ENCODE measurements at places on chromosomes 11 and 22. TPM values are rescaled to one million over a fixed set of nuclear protein-coding genes. Genes with fewer than 3 reads are reported as not detected.

The OR6T1 gene
- total RNA-seq = not detected

The XKR3 gene
- not detected for total RNA-seq

The FAT3 gene
- 0.24 TPM for total RNA-seq

The FJX1 gene
- 6.3 TPM for total RNA-seq

DNA sequence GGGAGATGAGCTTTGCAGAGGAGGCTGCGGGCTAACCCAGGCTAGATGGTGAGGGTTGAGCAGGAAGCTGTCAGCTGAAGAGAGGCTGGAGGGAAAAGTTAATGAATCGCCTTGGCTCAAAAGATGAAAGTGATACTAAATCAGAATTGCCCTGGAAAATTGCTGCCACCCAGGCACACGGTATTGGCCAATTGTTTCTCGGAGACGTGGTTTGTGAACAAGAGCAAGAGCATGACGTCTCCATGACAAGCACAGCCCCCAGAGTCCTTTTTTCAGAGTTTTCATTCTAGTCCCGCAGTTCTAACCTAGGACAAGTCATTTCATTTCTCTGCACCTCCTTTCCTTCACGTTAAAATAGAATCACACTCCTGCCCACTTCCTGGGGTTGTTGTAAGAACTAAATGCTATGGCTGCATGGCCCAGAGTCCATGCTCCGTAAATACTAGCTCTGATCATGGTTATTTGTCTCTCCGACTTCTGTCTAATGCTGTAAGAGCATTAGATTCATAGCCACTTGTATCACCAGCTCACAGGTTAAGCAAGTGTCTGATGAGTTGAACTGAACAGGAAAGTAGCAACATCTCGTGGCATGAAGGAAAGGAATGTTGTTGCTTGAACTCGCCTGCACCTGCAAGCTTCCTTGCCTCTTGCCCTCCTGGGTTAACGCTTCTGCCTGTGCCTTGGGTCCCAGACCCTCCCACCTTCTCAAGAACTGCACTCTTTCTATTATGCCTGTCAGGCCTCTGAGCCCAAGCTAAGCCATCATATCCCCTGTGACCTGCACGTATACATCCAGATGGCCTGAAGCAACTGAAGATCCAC lies 33.8 kb upstream of the NUP50 start:
- H3K36me3 ChIP-seq = peaks cover 14% of the 10 kb centered on the region
- no peak overlapping the region for H3K4me3 ChIP-seq
- no peaks in the 10 kb centered on the region for H3K4me1 ChIP-seq

The FAM180B gene
- not detected for total RNA-seq

The LRRC74B gene
- total RNA-seq = not detected

- H3K27me3 ChIP-seq = no peaks in the 10 kb centered on the region
- peaks cover 4% of the 10 kb centered on the region for H3K36me3 ChIP-seq
- no peaks in the 10 kb centered on the region for H3K4me1 ChIP-seq
- no peak for DNase-seq
Measured at GRCh38 chr11:75577207-75577606, 15.2 kb downstream of the SERPINH1 start.

GRCh38 chr11:12884751-12885318 lies 124.3 kb upstream of the RASSF10 start:
- no peak for DNase-seq
- H3K36me3 ChIP-seq = peaks cover 3% of the 10 kb centered on the region
- H3K27ac ChIP-seq = no peak overlapping the region
- H3K4me1 ChIP-seq = peaks cover 5% of the 10 kb centered on the region
- no peaks in the 10 kb centered on the region for H3K27me3 ChIP-seq
- H3K4me3 ChIP-seq = no peak overlapping the region

The RAB3IL1 gene
- total RNA-seq = 3.1 TPM

The OR8G1 gene
- not detected for total RNA-seq

The CCDC157 gene
- 1.1 TPM for total RNA-seq

The SLC1A2 gene
- 38.1 TPM for total RNA-seq

DNA sequence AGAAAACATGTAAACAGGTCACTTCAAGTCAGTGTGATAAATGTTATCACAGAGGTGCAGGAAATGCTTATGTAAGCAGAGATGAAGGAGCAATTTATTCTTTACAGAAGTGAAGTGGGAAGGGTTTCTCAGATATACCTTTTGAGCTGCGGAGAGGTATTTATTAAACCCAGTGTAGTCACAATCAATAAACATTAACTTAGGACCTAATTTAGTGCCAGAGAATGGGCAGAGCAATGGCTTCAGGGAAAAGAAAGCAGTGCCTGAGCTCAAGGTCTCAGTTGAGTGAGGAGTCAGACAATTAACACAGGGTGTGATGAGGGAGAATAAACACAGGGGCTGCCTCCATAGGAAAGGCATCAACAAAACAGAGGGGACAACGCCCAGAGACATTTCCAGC lies 1.9 kb downstream of the MS4A5 start:
- no peak overlapping the region for H3K27ac ChIP-seq
- H3K4me3 ChIP-seq = no peak overlapping the region

The GLB1L3 gene
- total RNA-seq = 0.12 TPM

DNA sequence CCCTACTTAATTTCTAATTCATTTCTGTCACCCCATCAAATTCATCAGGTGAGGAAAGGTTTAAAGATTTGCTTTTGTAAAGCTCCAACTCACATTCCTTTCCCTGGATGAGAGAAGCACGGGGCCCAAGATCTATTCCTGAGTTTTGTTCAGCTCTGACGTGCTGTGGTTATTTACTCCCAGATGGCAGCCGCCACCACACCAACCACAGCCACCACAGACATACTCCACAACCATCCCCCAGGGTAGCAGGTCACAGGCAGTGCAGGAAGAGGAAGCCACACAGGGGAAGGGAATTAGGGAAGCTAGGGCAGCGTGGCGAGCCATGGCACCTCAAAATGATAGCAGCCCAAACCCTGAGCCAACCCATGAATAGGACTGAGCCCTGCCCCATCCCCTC lies 63.5 kb upstream of the CSNK2A3 start:
- H3K4me1 ChIP-seq = no peaks in the 10 kb centered on the region
- no peaks in the 10 kb centered on the region for H3K36me3 ChIP-seq
- H3K27me3 ChIP-seq = no peaks in the 10 kb centered on the region
- H3K4me3 ChIP-seq = no peak overlapping the region

DNA sequence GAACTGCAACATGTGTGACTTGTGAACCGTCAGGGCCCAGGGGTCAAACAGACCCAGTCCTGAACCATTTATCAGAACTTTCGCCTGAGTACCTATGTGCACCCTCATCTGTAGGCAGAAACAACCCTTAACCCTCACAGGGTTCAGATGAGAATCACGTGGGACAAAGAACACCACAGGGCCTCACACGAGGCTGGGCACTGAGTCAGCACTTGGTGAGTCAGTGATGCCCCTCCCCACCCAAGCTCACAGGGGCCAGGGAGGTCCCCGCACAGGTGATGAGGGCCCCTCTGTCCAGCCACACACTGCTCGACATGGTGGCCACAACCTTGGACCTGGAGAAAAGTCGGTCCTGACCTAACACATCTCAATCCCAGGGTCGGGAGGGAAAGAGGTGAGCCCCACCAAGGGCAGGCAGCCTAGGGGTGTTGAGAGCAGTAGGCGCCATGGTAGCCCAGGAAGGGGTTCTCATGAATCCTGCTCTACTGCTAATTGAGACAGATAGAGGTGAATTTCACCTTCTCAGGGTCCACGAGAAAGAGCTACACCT lies 176.4 kb downstream of the SHANK2 start:
- no peaks in the 10 kb centered on the region for H3K36me3 ChIP-seq
- H3K27ac ChIP-seq = no peak overlapping the region
- H3K27me3 ChIP-seq = no peaks in the 10 kb centered on the region
- no peaks in the 10 kb centered on the region for H3K4me1 ChIP-seq
- H3K4me3 ChIP-seq = no peak overlapping the region
- DNase-seq = no peak

The OR8G5 gene
- total RNA-seq = not detected

- no peak for DNase-seq
- peak overlapping the region; percentile 20 for H3K27ac ChIP-seq
- no peaks in the 10 kb centered on the region for H3K4me1 ChIP-seq
- no peaks in the 10 kb centered on the region for H3K36me3 ChIP-seq
Measured at GRCh38 chr22:20531404-20532201, 24.2 kb downstream of the MED15 start.

DNA sequence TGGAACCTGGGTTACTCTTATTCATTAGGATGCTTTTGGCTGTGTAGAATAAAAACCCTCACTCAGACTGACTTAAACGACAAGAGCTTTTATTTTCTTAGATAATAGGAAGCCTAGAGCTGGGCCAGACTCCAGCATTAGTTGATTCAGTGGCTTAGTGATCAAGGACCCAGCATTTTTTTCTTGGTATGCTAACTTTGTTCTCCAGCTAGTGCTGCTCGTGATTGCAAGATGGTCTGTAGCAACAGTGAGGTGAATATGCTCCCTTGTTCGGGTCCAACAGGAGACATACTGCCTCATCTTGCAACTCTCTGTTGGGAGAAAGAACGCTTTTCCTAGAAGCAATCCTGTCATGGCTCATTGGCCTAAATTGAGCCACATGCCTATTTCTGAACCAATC lies 33.4 kb downstream of the INSC start:
- no peaks in the 10 kb centered on the region for H3K4me1 ChIP-seq
- H3K27ac ChIP-seq = no peak overlapping the region
- H3K27me3 ChIP-seq = no peaks in the 10 kb centered on the region
- no peak overlapping the region for H3K4me3 ChIP-seq
- no peak for DNase-seq

The CLCF1 gene
- 2.8 TPM for total RNA-seq

The OR56A1 gene
- not detected for total RNA-seq

The SMIM38 gene
- 1.5 TPM for total RNA-seq

GRCh38 chr11:88480223-88480622 lies 142.7 kb upstream of the CTSC start:
- DNase-seq = no peak
- no peaks in the 10 kb centered on the region for H3K27me3 ChIP-seq
- no peak overlapping the region for H3K4me3 ChIP-seq
- no peaks in the 10 kb centered on the region for H3K36me3 ChIP-seq
- H3K27ac ChIP-seq = no peak overlapping the region

GRCh38 chr22:29157759-29158535 lies 47.7 kb upstream of the EMID1 start:
- no peaks in the 10 kb centered on the region for H3K27me3 ChIP-seq
- H3K4me3 ChIP-seq = no peak overlapping the region
- DNase-seq = no peak
- H3K36me3 ChIP-seq = no peaks in the 10 kb centered on the region
- H3K4me1 ChIP-seq = peaks cover 5% of the 10 kb centered on the region

The OR51B4 gene
- total RNA-seq = not detected

- no peaks in the 10 kb centered on the region for H3K4me1 ChIP-seq
- H3K4me3 ChIP-seq = no peak overlapping the region
- no peaks in the 10 kb centered on the region for H3K27me3 ChIP-seq
Measured at GRCh38 chr11:131868629-131869507, 498.5 kb downstream of the NTM start.

- no peaks in the 10 kb centered on the region for H3K4me1 ChIP-seq
- H3K27ac ChIP-seq = peak overlapping the region; percentile 46
- no peaks in the 10 kb centered on the region for H3K36me3 ChIP-seq
- no peaks in the 10 kb centered on the region for H3K27me3 ChIP-seq
- no peak overlapping the region for H3K4me3 ChIP-seq
Measured at GRCh38 chr22:30270832-30271231, 4.2 kb upstream of the OSM start.

The KDM4E gene
- not detected for total RNA-seq

- no peak overlapping the region for H3K4me3 ChIP-seq
- no peaks in the 10 kb centered on the region for H3K27me3 ChIP-seq
Measured at GRCh38 chr11:79243422-79244210, 197.2 kb downstream of the TENM4 start.

DNA sequence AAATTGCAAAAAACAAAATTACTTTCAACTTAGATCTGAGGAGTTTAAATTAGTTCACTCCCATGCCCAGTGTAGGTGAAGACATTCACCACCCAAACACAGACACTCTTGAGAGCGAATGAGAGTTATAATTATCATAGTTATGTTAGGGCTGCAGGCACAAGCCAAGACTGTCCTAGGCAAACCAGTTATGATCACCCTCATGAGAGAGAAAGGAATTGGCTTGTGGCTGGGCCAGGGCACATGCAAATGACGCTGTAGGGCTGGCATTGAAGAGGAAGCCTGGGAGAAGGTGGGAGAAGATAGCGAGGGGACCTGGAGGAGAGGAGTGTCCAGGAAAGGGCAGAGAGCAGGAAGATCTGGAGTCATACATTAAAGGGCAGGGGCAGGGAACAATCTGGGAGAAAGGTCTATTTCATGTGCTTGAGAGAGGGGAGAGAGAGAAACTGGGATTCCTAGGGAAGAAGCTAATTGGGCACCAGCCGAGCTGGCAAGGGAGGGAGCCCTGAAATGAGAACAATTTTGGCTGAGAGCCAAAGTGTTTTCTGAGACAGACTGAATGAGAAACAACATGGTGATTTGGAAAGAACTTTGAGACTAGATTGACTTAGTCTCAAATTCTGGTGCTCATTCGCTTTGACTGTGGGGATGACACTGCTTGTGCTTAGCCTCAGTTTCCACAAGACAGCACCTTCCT lies 279.9 kb downstream of the KIRREL3 start:
- H3K4me3 ChIP-seq = no peak overlapping the region
- no peaks in the 10 kb centered on the region for H3K4me1 ChIP-seq
- H3K27ac ChIP-seq = no peak overlapping the region
- DNase-seq = no peak

The MAPK1 gene
- total RNA-seq = 68.5 TPM

GRCh38 chr22:50032109-50032871 lies 19.7 kb upstream of the IL17REL start:
- no peaks in the 10 kb centered on the region for H3K27me3 ChIP-seq
- no peak overlapping the region for H3K27ac ChIP-seq
- no peaks in the 10 kb centered on the region for H3K36me3 ChIP-seq
- H3K4me3 ChIP-seq = no peak overlapping the region
- no peaks in the 10 kb centered on the region for H3K4me1 ChIP-seq

GRCh38 chr11:16117989-16118756 lies 238.2 kb downstream of the SOX6 start:
- H3K27ac ChIP-seq = no peak overlapping the region
- H3K36me3 ChIP-seq = no peaks in the 10 kb centered on the region
- H3K4me3 ChIP-seq = no peak overlapping the region
- H3K27me3 ChIP-seq = no peaks in the 10 kb centered on the region
- DNase-seq = no peak

DNA sequence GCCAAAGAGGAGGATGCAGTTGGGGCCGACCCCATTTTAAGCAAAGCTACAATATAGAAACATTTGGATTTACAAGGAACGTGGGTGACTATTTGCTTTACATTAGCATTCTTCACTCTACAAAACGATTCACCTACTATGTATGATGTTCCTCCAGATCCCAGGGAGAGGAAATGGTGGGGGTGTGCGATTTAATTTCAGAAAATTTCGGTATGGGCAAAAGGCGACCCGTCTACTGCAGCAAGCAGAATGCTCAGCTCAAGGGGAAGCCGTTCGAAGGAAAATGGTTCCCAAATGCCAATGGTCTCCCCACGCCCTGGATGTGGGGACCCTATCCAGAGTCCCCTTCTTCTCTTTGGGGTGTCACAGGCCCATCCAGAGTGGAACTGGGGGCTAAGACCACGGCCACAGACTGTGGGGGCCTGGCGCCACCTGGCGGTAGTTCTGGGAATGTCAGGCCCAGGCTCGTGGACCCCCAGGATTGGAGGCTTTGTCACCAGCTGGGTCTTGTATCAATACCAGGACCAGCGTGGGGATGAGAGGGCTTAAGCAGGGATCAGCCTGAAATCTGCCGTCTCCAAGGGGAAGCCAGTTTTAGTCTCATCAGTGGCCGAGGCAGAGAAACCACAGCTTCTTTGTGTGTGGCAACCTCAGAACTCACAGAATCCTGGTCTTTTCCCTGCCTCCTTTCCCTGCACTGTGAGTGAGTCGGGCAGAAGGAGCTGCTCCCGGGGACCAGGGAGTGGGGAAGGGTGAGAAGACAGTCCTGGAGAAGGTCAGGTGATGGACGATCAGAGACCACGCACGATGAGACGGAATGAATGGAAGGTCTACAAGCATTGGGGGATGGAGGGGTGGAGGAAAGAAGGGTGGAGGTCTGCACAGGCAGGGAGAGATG lies 8.4 kb downstream of the LRRC10B start:
- H3K27me3 ChIP-seq = no peaks in the 10 kb centered on the region
- H3K4me3 ChIP-seq = no peak overlapping the region
- no peaks in the 10 kb centered on the region for H3K36me3 ChIP-seq
- H3K27ac ChIP-seq = no peak overlapping the region

The RIC3 gene
- total RNA-seq = 18.5 TPM

Data from pancreas (tissue), 10 donors.